ENCODE measurements at places on chromosomes 2 and 18.

GRCh38 chr2:70010576-70011111 lies 49.2 kb upstream of the ASPRV1 start:
- DNase-seq: no peak

DNA sequence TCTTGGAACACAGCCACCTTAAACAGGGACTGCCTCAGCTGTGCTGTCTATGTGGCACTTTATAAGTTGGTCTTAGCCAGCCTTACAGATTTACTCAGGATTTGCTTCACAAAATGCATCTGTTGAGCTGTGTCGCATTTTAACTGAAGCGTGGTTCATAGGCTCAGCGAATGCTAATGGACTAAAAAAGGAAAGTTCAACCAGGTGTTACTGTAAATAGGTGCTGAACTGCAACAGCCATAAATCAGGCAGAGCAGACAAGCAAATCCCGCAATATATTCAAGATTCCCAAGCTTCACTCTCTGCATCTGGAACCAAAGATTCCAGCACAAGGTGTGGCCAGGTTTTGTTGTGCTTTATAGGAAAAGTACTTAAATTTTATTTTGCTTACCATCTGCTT lies 130.0 kb downstream of the EPHA4 start:
- DNase-seq: no peak

- no peak for DNase-seq
Measured at GRCh38 chr18:21129566-21130216, 18.1 kb upstream of the ROCK1 start.

GRCh38 chr2:18804536-18804935 lies 215.2 kb upstream of the NT5C1B start:
- no peak for DNase-seq

- DNase-seq: no peak
Measured at GRCh38 chr2:6970976-6971480, 53.8 kb downstream of the RNF144A start.

DNA sequence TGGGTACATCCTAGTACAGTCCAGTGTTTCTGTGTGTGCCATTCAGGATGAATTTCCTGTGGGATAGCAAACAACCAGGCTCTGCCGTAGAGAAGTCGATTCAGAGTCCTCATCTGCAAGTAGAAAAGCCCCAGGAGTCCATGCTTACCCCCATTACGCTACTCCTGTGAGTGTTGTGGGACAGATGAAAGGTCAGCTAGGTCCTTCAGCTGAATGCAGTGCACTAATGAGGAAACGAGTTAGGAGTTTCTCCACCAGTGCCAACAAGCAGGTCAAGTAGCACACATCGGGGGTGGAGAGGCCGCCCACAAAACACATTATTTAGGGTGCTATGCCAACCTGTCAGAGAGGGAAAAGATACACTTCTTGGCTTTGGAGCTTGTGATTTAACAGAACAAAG lies 2.5 kb upstream of the GPR39 start:
- no peak for DNase-seq

GRCh38 chr2:170461889-170462288 lies 253.2 kb upstream of the SP5 start:
- no peak for DNase-seq

- no peak for DNase-seq
Measured at GRCh38 chr2:184597571-184597991, 748 bp upstream of the ZNF804A start.

GRCh38 chr18:29377346-29377745 lies 1200.4 kb upstream of the CDH2 start:
- no peak for DNase-seq

- DNase-seq: no peak
Measured at GRCh38 chr2:37985333-37985732, 60.2 kb downstream of the RMDN2 start.

DNA sequence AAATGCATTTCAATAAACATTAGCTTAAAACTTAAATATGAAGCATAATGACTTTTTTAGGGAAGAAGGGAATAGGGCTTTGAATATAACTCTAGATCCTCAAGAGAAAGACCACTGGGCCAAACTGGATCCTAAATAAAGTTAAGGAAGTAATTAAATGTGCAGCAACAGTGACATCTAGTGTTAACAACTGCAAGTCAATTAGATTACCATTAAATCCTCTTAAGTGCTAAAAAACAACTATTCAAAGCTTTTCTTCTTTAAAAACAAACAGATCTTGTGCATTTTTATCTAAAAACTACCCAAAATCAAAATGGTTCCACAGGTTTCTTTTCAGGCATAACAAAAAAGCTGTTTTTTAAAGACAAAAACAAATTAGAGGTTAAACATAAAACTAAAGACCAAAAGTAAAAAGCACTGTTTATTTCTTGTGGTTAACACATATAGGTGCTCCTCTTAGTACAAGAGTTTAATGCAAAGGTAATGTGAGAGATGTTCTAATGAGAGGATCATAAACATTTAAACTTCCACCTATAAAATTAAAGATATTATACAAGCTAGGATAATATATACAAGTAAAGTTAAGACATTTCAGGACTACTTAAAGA lies 111.4 kb downstream of the THADA start:
- DNase-seq: no peak

GRCh38 chr2:157182834-157183396 lies 74.6 kb upstream of the GALNT5 start:
- no peak for DNase-seq

DNA sequence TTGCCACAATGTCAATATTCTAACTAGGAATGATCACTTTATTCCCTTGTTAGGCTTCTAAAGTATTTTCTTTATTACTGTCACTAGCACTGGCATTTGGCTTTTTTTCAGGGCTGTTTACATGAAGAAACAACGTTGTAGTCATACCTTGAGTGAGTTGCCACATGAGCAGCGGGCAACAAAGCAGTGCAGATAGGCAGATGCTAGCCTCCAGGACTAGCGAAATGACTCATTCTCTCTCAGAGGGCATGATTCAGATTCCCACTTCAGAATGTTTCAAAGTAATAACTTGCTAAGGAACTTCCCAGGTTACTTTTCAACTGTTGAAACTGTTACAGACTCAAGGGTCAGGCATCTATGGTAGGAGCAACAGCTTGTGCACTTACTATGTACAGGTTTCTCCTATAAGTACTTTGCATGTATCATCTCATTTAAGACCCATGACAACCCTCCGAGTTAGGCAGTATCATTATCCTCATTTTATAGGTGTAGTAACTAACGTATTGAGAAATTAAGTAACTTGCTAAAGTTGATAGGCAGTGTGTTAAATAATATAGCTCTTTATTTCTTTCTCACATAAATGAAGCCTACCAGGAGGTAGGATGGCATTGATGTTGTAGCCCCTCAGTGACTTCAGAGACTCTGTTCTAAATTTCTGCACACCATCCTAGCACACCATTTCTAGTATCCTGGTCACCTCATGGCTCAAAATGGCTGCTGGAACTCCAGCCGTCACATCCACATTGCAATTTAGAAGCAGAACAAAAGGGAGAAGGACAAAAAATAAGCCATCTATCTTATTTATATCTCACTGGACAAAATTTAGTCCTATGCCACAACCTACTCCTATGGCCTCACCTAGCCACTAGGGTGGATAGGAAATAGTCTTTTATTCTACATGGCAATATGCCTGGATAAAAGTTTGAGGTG lies 83.3 kb downstream of the ICOS start:
- no peak for DNase-seq

DNA sequence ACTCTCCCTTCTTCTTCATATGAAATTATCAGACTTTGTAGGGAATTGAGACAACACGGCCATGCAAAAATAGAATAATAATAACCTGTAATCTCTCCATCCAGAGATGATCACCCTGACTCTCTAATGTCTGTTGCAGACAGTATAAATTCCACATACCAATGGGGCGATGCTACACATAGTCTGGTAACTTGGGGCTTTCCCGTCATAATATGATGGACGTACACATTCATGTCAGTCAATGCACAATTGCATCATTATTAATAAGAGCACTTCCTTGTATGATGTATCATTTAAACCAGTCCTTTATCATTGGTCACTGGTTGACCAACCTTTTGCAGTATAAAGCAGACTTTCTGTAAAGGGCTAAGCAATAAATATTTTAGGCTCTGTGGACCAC lies 39.5 kb upstream of the SCLY start:
- DNase-seq: no peak

DNA sequence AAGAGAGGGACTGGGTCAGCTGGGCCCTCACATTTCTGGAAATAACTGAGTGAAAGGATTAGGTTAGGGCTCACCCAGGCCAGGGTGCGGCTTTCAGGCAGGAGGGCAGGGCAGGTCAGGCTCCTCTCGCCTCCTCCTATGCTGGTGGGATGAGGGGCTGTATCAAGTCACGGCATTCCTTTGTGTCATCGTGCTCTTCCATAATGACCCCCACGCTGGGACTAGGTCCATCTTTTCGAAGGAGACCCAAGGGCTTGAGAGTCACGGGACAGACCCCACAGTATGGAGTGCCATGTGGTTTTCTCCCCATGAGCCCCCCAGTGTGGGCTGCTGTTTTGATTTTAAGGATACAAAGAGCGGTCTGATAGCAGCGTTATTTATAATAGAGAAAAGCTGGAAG lies 137.8 kb upstream of the COPS8 start:
- DNase-seq: no peak

GRCh38 chr2:113064281-113064680 lies 3.5 kb upstream of the IL1F10 start:
- DNase-seq: no peak

DNA sequence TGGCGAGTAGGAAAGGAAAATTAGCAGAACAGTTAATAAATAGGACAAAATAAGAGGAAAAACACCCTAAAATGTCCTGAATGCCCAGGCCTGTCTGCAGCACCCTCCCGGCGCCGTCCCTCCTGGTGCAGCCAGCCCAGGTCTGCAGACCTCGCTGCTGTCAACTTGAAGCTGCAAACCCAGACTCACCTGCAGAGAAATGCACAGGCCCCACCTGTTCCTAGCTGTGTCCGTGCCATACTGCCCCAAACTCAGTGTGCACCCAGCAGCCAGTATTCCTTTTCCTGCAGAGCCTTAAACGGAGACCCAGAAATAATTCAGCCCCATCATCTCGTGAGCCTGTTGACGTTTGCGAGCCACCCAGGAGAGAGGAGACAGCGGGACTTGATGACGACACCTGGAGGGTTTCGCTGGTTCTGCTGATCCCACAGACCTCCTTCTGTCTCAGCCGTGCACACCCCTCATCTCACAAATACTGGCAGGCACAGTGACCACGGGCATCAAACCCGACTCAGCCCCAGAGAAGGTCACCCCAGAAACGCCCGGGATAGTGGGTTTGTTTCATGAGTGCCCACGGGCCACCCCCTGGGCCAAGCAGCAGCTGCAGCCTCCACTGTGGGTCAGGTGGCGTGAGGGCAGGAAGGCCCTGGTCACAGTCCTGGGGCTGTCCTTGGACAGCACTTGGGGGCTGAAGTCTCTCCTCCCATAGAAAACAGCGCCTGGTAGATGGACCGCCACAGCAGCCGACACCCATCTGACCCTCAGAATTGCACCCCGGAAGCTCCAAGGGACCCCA lies 239.5 kb upstream of the SALL3 start:
- no peak for DNase-seq

DNA sequence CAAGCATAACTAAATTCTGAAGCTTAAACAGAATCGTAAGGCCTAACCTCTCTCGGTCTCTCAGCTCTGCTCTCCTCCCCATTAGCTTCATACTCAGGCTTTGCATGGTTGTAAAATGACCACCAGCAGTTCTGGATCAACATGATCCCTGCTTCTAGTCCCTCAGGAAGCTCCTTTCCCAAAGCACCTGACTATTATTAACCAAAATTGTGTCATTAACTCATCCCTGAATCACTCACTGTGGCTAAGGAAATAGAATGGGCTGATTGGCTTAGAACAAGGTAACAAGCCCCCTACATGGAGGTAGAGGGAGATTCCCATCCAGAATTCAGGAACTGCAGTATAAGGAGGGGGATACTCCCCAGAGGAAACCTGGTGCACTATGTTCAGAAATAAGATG lies 448.3 kb downstream of the ARHGAP15 start:
- DNase-seq: no peak

DNA sequence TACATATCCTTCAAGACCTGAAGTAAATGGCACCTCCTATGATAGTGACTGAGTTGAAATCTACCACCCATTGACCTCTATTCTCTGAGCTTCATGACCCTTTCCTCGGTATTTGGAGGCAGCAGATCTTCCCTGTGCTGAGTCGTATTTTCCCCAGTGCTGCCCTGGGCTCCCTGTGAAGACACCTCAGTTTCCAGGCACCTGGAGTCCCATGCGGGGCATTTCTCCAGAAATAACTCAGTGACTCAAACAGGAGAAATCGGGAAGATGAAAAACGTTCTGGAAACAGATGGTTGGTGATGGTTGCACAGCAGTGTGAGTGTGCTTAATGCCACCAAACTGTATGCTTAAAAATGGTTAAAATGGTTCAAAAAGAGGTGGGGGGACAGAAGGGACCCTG lies 18.0 kb downstream of the SMYD1 start:
- no peak for DNase-seq

GRCh38 chr18:44960580-44960979 lies 279.9 kb downstream of the SETBP1 start:
- no peak for DNase-seq

DNA sequence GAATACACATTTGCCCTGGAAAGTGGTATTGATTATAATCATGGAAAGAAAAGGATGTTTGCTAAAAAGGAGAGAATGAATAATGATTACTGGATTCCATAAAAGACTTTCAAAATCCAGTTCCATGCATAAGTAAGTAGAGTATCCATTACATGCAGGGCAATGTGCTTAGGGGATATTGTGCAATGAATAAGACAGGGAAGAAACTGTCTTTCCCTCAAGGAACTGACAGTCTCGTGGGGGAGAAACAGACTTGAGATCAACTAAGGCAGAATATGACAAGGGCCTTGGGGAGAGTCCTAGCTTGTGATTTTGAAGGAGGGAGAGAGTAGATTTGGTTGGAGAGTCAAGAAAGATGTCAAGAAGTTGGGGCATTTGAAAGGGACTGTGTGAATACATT lies 130.6 kb downstream of the SPP2 start:
- DNase-seq: no peak

GRCh38 chr2:220277445-220277975 lies 650.1 kb downstream of the SLC4A3 start:
- DNase-seq: no peak

DNA sequence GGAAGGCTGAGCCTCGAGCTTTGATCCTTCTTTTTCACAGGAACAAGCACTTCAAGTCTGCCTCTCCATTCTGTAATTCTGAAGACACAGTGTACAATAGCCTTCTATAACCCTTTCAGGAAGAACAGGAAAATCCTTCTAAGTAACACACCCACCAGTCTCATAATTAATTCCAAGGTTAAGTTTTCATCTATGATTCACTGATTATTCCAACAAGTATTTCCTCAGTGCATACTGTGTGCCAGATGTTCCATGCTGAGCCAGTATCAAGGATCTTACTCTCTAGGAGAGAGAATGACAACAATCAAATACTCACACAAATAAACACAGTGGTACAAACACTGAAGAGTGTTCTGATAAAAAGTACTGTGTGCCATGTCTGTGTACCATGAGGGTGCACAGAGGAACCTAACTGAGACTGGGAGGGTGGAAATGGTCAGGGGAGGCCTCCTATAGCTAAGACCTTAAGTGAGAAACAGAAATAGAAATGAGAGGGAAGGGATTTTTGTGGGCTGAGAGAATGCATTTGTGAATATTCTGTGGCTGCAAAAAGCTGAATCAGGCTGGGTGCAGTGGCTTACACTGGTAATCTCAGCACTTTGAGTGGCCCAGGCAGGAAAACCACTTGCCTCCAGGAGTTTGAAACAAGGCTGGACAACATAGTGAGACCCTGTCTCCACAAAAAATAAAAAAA lies 7.3 kb upstream of the MTLN start:
- DNase-seq: no peak

GRCh38 chr2:152452256-152452973 lies 117.4 kb downstream of the FMNL2 start:
- no peak for DNase-seq
